ENCODE measurements at places on chromosomes 1 and 21.

- no peak for DNase-seq
Observed at GRCh38 chr21:42722153-42722552, 68.7 kb downstream of the PDE9A start.

DNA sequence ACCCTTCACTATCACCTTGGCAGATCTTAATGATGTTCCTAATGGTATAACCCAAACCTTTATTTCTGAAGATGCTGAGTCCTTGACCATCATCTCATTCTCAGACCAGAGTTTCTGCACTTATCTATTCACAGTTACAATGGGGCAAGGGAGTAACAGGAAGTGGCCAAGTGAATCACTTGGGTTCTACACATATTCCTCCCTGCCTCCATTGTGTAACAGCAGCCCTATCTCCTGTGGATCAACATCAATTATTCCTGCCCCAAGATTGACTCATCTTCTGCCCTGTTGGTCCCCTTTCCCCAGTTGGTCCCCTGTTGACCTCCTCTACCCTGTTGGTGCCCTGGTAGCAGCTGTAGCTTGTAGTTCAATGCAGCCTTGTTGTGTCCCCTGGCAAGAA, 10.3 kb upstream of the S100A7 start:
- DNase-seq = no peak

- peak; percentile 95 for DNase-seq
Observed at GRCh38 chr21:41751611-41752011, 15.2 kb downstream of the RIPK4 start.

GRCh38 chr1:230139315-230139714, 72.3 kb downstream of the GALNT2 start:
- DNase-seq = no peak

DNA sequence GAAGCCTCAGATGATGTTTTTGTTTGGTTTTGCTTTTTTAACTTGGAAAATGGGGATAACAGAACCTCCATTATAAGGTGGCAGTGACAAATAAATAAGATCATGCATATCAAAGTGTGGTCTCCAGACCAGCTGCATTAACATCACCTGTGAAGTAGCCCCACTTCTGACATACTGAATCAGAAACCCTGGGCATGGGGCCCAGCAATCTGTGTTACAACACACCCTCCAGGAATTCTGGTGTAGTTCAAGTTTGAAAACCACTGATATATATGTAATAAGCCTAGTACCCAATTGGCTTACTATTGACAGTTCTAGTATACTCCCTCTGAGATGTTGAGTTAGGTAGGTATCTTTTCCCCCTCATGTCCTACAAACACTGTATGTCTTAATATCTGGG, 24.1 kb upstream of the RNF19B start:
- no peak for DNase-seq

DNA sequence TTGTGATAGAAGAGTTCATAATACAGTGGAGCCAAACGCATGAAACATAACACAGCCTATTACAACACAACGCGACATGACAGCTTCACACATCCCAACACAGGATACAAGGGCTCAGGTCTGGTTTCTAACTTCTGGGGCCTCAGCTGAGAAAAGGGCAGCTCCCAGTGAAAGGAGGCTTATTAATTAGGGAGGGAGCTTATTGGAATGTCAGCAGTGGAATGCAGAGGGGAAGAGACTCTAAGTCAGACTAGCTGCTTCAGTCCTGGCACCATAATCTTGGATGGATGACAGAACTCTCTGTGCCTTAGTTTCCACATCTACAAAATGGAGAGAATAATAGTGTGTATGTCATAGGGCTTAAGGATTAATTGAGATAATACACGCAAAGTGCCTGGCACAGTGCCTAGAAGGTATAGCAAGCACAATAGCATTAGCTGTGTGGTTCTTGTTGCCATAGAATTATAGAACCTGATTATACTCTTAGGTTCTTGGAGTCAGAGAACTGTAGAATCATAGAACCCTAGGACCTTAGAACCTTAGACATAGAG, 22.7 kb upstream of the SLC2A1 start:
- DNase-seq = no peak

- no peak for DNase-seq
Observed at GRCh38 chr1:226674892-226675714, 64.0 kb downstream of the ITPKB start.

GRCh38 chr1:24161270-24161669, 18.3 kb upstream of the IL22RA1 start:
- no peak for DNase-seq

GRCh38 chr1:185420588-185421081, 103.6 kb upstream of the IVNS1ABP start:
- no peak for DNase-seq

DNA sequence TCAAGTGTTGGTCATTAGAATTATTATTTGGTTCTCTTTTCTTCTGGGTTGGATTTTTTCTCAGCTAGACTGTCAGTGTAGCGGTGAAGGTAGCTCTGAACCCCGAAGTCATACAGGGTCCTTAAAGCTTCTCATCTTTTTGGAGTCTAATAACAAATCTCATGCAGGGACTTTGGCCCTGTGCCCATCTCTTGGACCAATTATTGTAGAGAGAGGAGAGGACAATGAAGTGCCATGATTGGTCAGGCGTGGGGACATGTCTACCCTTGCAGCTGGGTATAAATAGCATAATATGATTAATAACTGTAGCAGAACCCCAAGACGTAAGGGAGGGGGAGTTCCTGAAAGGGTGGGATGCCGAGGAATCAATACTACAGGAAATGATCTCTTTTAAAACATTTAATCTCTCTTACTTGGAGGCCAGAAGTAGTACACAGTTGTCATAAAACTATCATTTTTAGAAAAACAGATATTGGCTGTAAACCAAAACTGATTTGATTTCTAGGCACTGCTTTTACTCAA, 8.8 kb downstream of the MAGI3 start:
- no peak for DNase-seq

DNA sequence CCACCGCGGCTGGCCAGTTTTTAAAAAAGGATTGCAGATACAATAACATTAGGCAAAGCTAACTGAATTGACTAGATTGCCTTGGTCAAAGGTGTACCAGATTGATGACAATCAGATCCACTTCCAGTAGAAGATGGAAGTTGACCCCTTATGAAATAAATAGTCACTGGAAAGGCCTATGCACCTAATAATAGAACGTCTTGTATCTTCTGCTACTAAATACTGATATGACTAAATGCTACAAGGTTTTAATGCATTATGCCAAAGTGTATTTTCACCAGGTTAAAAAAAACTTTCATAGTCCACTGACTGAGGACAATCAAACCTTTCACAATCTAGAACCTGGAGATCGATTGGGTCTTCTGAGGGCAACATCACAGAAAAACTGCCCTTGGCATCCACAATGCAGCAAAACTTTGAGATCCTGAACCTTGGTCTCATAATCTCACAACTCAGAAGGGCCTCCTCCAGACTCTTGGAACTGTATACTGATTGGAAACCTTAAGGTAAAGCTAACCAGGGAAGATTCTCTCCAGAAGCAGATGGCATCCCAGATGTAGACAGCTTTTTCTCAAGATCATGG, 7.8 kb upstream of the RBBP5 start:
- DNase-seq = no peak

DNA sequence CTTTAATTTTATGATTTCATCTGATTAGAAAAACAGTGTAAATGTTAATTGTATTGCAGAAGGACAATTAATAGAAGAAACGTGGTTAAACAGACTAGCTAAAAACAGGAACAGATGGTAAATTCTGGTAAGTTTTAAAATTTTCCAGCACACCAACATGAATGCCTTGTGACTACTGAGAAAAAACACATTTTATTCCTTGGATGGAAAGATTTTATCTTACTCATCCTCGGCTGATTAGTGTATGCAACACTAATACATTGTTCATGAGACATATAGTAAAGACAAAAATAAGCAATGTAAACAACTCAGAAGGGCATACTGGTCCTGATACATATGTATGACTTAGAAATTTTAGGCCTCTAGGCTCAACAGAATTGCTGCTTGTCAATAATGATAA, 4.9 kb upstream of the AK5 start:
- no peak for DNase-seq

DNA sequence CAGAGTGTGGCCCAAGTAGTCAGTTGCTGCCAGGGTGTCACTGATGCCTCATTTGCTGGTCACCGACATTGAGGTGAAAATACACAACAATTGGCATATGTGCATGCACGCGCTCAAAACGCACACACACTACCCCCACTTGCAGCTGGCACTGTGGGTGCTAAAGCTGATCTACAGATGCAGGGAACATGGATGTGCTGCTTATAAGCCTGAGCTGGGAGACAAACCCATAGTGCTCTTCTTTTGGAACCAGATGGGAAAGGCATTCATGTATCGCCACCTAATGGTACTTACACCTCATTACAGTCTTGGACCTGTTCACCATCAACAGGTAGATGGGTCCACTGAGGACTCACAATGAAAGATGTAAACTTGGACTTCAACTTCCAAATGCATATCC, 70.3 kb upstream of the CAMK1G start:
- DNase-seq = peak; percentile 70

GRCh38 chr1:71950579-71950978, 331.8 kb downstream of the NEGR1 start:
- no peak for DNase-seq

- no peak for DNase-seq
Observed at GRCh38 chr1:112061056-112061455, 71.6 kb upstream of the KCND3 start.

DNA sequence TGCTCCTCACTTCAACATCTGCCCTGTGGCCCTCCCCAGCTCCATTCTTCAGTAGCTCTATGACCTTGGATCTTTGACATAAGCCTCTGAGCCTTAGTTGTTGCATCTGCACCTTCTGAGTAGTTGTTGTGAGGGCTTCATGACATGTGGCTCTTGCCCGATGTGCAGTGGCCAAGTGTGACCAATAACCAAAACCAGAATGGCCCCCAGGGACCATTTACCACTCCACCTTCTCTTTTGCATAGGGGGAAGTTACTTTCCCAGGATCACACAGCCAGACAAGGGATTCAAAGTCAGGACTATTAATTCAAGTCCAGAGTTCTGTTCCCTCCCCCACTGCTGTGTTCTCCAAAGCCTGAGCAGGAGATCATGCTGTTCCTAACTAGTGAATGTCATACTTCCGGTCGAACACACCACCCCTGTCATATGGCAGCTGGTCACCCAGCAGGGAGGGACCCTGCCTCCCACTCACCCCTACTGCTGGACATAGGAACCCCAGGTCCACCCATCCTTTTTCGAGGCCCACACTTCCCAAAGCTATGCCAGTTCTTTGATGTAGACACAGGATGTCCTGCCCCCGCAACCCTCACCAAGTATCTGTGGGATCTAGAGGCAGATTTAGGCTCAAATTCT, 4.0 kb downstream of the FGR start:
- DNase-seq = no peak

GRCh38 chr1:172390683-172391551, 29.6 kb upstream of the C1orf105 start:
- DNase-seq = no peak

DNA sequence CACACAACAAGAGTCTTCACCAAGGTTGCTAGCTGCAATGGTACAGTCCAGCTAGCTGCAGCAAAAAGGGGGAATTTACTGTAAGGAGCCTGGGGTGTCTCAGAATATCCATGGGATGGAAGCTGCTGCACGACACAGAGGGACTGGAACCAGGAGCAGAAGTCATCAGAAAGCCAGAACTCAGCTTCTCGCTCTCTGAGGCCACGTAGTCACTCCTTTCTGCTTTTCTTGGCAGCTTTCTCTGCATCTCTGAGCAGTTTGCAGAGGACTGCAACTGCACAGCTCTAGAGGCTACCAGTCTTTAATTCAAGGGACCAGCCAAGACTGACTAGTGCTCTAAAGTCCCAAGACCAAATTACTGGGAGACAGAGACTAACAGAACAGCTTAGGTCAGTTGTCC, 27.0 kb upstream of the IL10 start:
- DNase-seq = no peak

DNA sequence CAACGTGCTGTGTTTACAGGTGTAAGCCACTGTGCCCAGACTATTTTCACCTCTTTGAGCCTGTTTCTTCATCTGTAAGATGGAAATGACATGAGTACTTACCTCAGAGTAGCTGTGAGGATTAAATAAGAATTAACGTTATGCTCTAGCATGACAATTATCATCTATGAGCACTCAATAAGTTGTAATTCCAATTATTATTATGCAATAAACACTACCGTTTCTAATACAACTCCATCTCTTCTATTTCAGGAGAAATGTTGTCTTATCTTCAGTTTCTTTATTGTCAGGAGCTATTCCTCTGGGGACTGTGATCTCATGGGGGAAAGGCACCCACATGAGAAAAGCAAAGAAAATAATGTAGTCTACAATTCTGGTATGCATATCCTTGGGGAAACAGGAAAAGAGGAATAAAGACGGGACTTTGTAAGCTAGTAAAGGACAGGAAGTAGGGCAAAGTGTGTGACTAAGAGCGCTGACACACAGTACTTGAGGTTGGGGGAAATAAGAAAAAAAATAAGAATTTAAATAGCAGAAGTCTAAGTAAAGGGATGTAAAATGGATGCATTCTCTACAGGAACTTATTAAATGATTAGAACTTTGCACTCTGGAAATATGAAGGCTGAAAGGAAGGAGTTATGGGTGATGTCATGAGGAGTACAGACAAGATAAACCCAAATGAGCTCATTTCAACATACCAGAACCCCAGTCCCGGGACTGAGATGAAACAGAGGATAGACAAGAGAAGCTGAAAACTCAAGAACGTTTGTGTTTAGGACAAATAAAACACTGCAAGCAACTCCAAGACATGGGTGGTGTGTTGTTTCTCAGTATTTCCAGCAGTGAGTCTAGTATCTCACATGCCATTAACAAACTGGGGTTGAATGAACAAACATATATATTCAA, 9.8 kb downstream of the PHC2 start:
- no peak for DNase-seq

- no peak for DNase-seq
Observed at GRCh38 chr1:100377590-100378361, 25.5 kb downstream of the CDC14A start.

GRCh38 chr21:34687065-34687464, 18.3 kb downstream of the CLIC6 start:
- peak; percentile 33 for DNase-seq

DNA sequence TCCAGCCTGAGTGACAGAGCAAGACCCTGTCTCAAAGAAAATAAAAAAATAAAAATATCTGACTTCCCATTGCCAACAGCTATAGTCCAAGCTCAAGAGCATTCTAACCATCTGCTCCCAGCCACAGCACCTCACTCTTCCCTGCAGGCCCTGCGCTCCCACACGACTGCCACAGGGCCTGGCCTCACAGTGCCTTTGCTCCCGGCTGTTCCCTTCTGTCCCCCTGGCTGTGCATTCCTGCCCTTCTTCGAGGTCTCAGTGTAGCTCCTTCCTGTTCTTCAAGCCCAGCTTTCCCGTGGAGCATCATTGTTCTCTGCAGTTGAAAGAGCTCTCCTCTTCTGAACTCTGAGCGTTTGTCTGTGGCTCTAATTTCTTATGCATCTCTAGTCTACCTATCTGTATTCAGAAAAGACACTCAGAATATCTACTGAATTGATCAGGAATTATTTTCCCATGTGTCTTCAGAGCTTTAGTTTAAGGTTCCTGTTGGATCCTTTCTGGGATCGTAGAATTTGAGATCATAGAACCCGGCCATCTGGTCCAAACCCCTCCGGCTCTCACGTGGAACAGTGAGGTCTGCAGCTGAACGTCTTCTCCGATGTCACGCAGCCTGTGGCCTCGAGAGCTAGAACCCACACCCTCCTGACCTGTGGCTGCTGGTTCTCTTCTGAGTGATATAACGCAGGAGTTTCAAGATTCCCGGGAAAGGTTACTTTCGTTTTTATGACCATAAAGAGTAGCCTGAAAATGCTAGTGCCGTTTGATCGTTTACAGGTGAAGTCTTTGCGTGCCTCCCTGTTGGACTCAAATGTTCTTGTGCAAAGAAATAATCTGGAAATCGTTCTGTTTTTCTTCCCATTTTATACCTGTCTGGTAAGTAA, 54.4 kb downstream of the DOP1B start:
- no peak for DNase-seq
